ENCODE measurements at places on chromosomes 1 and 21. TPM values are rescaled to one million over a fixed set of nuclear protein-coding genes. Genes with fewer than 3 reads are reported as not detected.

SYTL1 gene
- total RNA-seq: 16.5 TPM

KRTAP10-3 gene
- not detected for total RNA-seq

CAP1 gene
- total RNA-seq: 307 TPM

LELP1 gene
- not detected for total RNA-seq

CR1L gene
- total RNA-seq: not detected

SMIM11 gene
- total RNA-seq: 1.5 TPM

ACKR1 gene
- total RNA-seq: not detected

All from Calu3 (cell line).